ENCODE measurements at places on chromosomes 7 and 10. TPM values are rescaled to one million over a fixed set of nuclear protein-coding genes. Genes with fewer than 3 reads are reported as not detected.

Gene SPDYE6
- total RNA-seq, result not detected

Gene ABLIM1
- 224 TPM for total RNA-seq

Gene RBP3
- not detected for total RNA-seq

Gene PRR15
- not detected for total RNA-seq

Gene MEOX2
- total RNA-seq, result not detected

Gene CNPY1
- not detected for total RNA-seq

Gene NKX1-2
- total RNA-seq, result not detected

Gene NKX6-2
- total RNA-seq, result not detected

Gene PVRIG
- 30.1 TPM for total RNA-seq

Gene HDAC9
- 1.2 TPM for total RNA-seq

Gene NYAP1
- 0.75 TPM for total RNA-seq

Gene NOS3
- 7.1 TPM for total RNA-seq

Gene TMEM184A
- total RNA-seq, result not detected

Gene HYAL4
- total RNA-seq, result 0.14 TPM

Gene LAMB1
- not detected for total RNA-seq

Gene HOXA13
- not detected for total RNA-seq
